ENCODE measurements at places on chromosomes 2 and 18. TPM values are rescaled to one million over a fixed set of nuclear protein-coding genes. Genes with fewer than 3 reads are reported as not detected.

Gene C2orf80
- not detected for total RNA-seq

Gene BMP10
- not detected for total RNA-seq

Gene FNDC4
- not detected for total RNA-seq

Gene RPRM
- total RNA-seq, result not detected

Gene TTC32
- 18.9 TPM for total RNA-seq

Gene STAT4
- total RNA-seq, result 67.1 TPM

Gene GPR148
- total RNA-seq, result not detected

Gene PTPRN
- 0.09 TPM for total RNA-seq

Gene TGFBRAP1
- total RNA-seq, result 15.9 TPM

Gene CYP27A1
- 0.16 TPM for total RNA-seq

Gene PIEZO2
- not detected for total RNA-seq

Gene EFEMP1
- total RNA-seq, result not detected

Gene TNFAIP6
- total RNA-seq, result not detected

Gene SH3BP4
- 0.31 TPM for total RNA-seq

DNA sequence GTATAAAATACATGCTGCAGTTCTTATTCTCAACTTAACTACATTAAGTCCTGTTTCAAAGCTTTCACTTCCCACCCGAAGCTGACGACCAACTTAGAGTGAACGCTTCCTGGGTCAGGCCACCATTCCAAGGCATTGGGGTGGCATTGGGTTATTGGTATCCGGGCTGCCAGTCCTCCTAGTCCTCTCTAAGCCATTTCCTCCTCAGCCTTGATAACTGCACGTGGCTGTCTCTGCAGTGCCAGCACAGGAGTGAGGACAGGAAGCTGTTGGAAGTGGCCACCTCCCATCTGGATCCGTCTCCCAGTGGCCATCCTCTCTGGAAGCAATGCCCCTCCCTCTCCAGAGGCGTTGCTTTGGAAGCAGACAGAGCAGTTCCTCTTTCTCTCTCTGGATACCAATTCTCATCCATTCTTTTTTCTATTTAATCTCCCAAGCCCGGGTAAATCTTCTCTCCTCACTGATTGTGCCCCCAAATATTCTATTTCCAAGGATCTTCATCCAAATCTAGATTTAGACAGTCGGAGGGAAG is 354.7 kb downstream of the EIPR1 start:
- no peak for DNase-seq

GRCh38 chr2:212777020-212777491 is 238.5 kb upstream of the ERBB4 start:
- no peak for DNase-seq

DNA sequence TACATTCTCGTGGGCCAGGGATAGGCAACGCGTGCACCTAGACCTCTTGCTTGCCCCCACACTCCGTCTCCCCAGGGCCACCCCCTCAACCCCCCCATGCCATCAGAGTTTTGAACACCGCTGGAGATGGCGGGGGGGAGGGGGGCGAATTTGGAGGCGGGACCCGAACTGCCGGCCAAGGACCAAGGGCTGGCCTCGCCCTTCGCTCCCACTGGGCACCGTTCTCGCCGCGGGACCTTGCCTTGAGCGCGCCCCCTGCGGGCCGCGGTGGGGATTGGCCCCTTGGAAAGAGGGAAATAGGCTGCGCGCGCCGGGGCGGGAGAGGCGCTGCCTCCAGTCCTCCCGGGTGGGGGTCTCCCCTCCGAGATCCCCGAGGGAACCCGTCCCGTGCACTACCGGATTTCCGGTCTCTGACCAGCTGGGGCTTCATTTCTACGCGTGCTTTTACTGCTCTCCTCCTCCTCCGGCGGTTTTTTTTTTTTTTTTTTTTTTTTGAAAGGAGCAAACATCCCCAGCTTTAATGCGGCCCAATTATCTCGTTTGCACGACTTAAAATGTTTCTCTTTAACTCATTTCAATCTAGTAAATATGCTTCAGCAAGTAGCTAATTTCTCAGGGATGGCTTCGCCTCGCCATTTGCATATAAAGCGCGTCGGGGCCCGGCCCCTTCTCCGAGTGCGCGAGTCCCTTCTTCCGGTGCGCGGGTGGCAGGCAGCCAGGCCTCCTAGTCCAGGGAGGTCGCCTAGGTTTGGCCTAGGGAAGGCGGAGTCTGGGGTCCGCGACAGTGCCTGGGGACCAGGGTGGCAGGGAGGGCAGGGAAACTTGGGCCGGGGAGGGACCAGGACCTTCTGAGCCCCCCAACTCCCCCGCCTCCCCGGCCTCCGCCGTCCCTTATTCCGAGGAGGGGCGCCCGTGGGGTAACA is 10.0 kb upstream of the GBX2 start:
- no peak for DNase-seq

DNA sequence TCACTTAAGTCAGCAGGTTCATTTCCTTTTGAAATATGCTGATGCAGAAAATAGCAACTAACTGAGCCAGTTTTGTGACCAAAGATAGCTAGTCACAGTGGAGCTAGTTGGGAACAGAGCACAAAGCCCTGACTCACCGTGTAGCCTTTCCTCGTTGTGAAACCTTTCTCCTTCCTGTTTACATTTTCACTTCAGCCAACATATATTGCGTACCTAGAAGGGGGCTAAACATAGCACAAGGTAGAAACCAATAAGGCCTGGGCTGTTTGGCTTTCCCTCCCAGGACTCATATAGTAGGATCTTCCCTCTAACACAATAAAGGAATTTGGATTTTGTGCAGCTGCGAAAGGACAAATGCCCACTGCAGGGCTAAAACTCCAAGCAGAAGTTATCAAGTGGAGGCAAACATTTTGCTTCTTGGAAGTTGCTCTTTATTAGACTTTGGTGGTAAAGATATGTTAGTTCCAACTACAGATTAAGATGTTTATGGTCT is 24.5 kb upstream of the LPIN2 start:
- DNase-seq, result no peak

DNA sequence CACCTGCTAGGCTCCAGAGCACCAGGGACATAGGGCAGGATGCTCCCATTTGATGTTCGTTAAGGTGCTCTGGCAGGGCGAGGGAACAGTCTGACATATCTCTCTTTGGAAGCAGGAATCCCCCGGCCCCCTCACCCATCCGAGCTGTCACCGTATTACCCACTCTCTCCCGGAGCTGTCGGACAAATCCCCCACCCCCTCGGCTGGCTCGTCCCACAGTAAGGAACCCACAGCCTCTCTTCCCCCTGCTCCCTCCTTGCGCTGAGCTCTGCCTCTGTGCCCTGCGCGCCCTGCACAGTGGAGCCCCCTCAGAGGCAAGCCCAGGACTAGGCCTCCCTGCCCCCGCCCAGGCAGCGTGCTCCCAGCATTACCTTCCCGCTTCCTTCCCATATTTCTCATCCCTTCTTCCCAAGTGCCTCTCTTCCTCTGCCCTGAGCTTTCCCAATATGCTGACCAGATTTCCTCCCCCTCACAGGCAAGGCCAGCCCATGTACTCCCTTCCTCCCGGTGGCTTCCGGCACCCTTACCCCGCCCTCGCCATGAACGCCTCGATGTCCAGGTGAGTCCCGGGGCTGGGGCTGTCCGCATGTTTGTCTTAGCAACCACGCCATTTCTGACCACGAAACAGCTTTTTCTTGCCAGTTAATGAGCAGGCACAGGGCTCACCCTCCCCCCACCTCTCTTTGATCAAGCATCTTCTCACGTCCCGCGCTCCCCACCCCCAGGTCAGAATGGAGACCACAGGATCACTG is 23.8 kb downstream of the TGOLN2 start:
- no peak for DNase-seq

DNA sequence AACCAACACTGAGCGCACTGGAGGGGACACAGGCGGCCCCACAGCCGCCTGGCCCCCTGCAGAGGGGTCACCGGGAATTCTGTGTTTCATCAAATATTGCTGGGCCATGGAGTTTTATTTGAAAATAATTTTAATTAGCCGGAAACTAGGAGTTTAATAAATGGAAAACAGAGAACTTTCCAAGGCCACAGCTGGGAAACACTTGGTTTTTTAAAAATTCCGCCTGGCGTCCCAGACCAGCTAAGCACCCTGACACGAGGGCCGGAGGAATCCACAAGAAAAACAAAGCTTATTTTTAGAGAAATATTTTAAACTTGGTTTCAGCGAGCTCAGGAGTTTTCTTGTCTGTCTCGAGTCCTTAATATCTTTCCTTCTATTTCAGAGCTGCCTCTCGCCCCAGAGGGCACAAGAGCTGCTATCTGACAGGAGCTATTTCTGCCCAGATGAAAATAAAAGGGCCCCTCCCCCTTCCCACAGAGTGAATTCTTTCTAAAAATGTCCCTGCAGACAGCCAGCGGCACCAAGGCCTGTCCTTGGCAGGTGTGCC is 8.2 kb downstream of the ZFP36L2 start:
- no peak for DNase-seq

- no peak for DNase-seq
Measured at GRCh38 chr2:226002438-226002837, 602.9 kb downstream of the NYAP2 start.

DNA sequence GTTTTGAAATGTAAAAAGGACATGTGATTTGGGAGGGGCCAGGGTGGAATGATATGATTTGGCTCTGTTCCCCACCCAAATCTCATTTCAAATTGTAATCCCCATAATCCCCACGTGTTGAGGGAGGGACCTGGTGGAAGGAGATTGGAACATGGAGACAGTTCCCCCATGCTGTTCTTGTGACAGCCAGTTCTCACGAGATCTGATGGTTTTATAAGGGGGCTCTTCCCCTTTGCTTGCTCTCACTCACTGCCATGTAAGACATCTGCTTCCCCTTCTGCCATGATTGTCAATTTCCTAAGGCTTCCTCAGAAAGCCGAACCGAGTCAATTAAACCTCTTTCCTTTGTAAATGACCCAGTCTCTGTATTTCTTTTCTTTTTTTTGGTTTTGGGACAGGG is 39.2 kb downstream of the FECH start:
- no peak for DNase-seq

GRCh38 chr2:226247289-226248275 is 552.0 kb downstream of the IRS1 start:
- no peak for DNase-seq

GRCh38 chr2:229153267-229153666 is 117.8 kb downstream of the PID1 start:
- DNase-seq, result no peak

DNA sequence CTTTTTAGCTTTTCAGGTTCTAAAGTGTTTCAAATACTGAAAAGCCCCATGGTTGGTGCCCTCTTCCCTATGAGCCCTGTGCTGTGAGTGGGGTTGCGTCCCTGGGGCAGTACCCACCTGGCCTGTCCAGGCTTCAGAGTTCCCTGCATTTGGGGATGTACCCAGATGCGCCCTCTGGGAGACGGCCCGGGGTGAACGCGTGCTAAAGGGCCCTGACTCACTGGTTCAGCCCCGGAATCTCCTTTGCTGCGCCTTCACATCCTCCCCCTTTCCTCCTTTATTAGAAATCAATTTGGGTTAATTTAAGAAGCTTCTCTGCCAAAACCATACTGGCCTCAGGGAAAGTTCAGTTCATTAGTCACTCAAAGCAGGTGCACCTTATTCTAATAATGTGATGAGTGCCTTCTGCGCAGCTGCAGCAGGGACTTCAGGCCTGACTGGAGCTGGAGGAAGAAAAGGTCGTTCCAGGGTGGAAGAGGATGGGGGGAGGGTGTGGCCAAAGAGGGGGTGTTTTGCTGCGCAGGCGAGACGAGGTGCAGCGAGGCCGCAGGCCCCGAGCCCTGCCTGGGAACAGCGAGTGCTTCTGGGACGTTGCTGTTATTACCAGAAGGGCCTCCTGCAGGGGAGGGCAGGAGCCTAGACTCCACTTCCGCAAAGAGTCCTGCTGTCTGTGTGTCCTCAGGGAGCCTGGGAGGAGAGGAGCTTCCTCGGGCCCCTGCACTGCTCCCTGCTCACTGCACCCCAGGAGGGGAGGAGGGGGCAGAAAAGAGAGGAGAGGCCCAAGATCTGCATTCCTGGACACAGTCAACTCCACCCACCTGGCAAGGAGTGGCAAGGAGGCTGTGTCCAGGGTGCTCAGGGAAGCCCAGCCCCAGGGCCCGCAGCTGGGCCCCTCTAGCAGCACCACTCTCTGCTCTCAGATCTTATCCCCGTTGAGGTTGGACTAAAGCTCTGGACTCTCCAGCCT is 223.2 kb upstream of the PXDN start:
- DNase-seq, result no peak

GRCh38 chr2:169716938-169717690 is 16.5 kb upstream of the KLHL23 start:
- no peak for DNase-seq

DNA sequence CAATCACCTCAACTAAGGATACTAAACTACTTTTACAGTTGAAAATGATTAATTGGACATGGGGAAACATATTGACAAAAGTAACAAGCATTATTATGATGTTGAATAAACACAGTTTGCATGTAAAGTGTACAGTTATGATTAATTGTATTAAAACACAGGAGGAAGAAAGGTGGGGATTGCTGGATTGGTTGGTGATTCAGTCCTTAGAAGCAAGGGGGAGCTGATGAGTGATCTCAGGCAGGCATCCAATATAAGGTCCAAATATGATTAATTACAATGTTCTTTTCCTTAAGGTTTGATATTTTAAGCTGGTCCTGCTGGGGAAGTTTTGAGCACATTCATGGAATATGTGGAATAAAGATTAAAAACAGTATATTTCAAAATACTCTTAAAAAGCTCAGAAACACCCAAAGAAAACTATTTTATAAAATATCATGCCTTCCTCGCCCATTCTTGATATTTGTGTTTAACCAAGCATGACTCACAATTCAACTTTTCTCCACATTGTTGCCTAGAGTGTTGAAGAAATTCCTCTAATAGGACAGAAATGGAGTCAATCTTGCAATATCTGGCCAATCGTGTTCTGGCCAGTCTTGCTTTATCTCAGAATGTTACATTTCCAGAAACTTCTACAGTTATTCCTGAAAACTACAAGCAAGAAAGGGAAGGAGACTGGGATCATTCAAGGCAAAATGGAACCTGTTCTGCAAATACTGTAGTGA is 268.2 kb downstream of the RPIA start:
- no peak for DNase-seq

GRCh38 chr2:187329586-187329985 is 118.5 kb downstream of the CALCRL start:
- DNase-seq, result no peak

- DNase-seq, result no peak
Measured at GRCh38 chr2:121491518-121491917, 39.2 kb upstream of the RNU4ATAC start.

DNA sequence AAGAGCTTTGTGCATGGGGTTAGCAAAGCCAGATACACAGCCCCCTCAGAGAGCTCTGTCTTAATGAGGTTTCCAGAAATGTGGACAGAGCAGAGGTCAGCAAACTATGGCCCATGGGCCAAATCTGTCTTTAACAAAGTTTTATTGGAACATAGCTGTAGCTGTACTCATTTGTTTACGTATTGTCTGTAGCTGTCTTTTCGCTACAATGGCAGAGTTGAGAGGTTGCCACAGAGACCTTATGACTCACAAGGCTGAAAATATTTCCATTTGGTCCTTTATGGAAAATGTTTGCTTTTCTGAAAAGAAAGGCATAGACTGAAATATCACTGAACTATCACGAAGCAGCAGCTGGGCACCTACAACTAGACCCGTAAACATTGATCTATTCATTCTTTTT is 841.8 kb downstream of the SLC4A3 start:
- no peak for DNase-seq

GRCh38 chr2:189557373-189557772 is 23.2 kb downstream of the SLC40A1 start:
- no peak for DNase-seq

GRCh38 chr2:111912547-111912946 is 14.1 kb downstream of the MERTK start:
- DNase-seq, result no peak
